ENCODE measurements at places on chromosomes 3 and 15. TPM values are rescaled to one million over a fixed set of nuclear protein-coding genes. Genes with fewer than 3 reads are reported as not detected.

Gene CLDN11
- total RNA-seq = 24.6 TPM

Gene SNURF
- 5.8 TPM for total RNA-seq

Gene MKRN3
- total RNA-seq = not detected

Gene MKRN2OS
- not detected for total RNA-seq

Gene A4GNT
- total RNA-seq = not detected

Gene ARHGAP11A
- total RNA-seq = 2.6 TPM

Gene ZBTB38
- total RNA-seq = 101 TPM

Gene ANKUB1
- not detected for total RNA-seq
